ENCODE measurements at places on chromosomes 7 and 10.

DNA sequence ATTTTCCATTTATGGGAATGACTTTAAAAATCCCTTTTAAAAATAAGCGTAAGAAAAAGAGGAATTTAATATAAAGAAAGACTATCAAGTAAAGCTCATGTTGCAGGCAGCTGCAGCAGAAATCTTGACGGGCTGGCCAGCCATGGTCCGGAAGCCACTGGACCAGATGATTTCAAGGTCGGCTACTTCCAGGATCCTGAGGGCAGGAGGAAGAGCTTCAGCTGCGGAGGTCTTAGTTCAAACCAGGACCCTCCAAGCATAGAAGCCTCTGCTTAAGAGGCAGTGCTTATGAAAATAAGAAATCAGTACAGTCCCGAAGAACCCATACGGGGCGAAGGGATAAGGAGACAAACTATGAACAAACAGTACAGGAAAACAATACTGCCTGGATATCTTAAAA, 220.2 kb upstream of the CELF2 start:
- no peak for DNase-seq

DNA sequence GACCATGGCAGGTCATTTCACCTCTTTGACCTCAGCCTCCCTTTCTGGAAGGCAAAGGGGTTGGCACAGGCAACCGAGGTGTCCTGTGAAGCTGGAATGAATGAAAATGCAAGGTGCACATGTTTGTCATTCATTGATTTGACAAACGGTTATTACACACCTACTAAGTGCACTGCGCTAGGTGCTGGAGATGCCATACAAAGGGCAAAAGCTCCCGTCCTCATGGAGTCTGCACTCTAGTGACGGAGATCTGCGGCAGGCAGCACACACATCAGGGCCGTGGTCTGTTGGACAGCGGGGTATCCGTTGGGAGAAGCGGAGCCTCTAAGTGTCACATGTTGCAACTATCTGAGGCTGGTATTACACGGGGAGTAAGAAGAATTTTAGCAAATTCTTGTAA, 44.2 kb downstream of the PRF1 start:
- DNase-seq, result no peak

DNA sequence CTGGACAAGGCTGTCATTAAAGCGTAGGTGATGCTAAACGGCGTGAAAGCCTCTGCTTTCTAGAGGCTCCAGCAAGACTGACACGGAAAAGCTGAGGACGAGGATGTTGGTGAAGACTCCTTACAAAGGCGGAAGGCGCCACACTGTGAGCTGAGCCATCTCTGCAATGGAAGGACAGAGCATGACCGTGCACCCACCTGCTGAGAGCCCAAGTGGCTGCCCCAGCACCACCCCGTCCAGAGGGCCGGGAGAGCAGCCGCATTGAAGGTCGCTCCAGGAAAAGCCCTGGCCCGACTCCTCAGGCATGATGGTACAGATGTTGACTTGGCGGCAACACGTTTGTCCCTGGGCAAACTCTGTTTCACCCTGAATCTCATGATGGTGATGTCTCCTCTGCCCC, 492.7 kb downstream of the DNAJB6 start:
- DNase-seq, result no peak

- DNase-seq, result no peak
Measured at GRCh38 chr7:151786936-151787335, 90.0 kb downstream of the PRKAG2 start.

GRCh38 chr7:92797284-92797683, 39.1 kb downstream of the CDK6 start:
- no peak for DNase-seq

- no peak for DNase-seq
Measured at GRCh38 chr10:93280699-93281366, 201.3 kb downstream of the MYOF start.

- no peak for DNase-seq
Measured at GRCh38 chr7:48031111-48031510, 2.2 kb upstream of the SUN3 start.

- DNase-seq, result no peak
Measured at GRCh38 chr10:69492746-69493462, 41.6 kb downstream of the TSPAN15 start.

GRCh38 chr10:89973326-89973725, 271.9 kb downstream of the KIF20B start:
- no peak for DNase-seq

GRCh38 chr7:99374111-99375064, at the start of gene ARPC1B:
Gene ARPC1B, plus strand, starts transcription at chr7:99374730. Its CDS starts 10,985 bp downstream, at chr7:99385715.
- peak; percentile 71 for DNase-seq

DNA sequence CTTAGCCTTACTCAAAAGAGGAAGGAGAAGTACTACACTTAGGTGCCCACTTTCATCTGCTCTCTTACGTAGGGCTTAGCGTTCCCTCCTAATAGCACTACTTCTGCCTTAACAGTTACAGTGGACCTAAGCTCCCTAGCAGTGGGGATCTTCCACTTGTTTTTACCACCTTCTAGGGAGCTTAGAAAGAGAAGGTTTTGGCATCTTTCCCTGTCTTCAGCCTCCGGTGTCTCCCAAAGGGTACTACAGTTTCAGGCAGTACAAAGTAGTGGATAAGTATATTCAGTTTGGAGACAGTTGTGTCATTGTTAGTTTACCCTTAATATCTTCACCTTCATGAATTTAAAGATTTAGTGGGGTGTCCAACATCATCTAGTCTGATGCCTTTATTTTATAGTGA, 14.6 kb downstream of the CHRM2 start:
- DNase-seq, result no peak

GRCh38 chr7:79540592-79540991, 87.1 kb upstream of the MAGI2 start:
- DNase-seq, result no peak

- DNase-seq, result no peak
Measured at GRCh38 chr7:149767068-149767467, 6.3 kb downstream of the ZNF467 start.

- peak; percentile 84 for DNase-seq
Measured at GRCh38 chr7:142459551-142459963, 201.7 kb upstream of the PRSS58 start.

GRCh38 chr10:81866753-81867152, 8.2 kb upstream of the NRG3 start:
- DNase-seq, result no peak

GRCh38 chr10:132357286-132358058, 25.5 kb downstream of the LRRC27 start:
- DNase-seq, result peak; percentile 24

GRCh38 chr7:22633954-22634474, 93.0 kb upstream of the IL6 start:
- DNase-seq, result peak; percentile 14

- no peak for DNase-seq
Measured at GRCh38 chr7:144759653-144760052, 76.2 kb downstream of the TPK1 start.

DNA sequence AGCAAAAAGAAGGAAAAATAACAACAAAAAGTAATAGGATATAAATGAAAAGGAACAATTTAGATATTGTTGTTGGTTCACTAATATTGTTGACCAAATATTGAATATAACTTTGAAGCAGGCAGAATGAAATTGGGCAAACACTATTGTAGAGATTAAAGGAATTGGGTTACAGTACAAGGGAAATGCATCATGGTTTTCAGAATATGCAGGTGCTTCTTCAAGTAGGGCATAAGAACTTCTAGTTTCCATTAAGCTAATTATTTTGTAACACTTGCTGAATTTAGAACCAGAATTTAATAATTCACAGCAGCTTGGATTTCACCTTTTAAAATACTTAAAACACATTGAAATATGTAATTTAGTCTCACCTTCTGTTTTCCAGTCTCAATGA, 36.5 kb downstream of the RPA3 start:
- no peak for DNase-seq

GRCh38 chr7:152866125-152866524, 106.6 kb downstream of the ACTR3B start:
- DNase-seq, result peak; percentile 12

DNA sequence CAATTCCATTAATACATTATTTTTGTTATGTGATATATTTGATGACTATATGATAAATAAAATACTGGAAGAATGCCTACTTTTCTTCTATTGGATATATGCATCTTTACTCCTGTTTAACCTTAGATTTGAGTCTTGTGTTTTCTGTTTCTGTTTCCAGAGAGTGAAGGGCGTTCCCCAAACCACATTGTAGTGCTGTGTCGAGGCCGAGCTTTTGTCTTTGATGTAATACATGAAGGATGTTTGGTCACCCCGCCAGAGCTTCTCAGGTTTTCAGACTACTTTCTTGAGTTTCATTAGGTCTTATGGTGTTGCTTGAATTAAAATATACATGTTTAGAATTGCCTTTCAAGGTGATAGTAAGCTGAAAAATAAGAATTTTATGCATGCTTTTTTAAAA, 23.8 kb downstream of the CROT start:
- no peak for DNase-seq

DNA sequence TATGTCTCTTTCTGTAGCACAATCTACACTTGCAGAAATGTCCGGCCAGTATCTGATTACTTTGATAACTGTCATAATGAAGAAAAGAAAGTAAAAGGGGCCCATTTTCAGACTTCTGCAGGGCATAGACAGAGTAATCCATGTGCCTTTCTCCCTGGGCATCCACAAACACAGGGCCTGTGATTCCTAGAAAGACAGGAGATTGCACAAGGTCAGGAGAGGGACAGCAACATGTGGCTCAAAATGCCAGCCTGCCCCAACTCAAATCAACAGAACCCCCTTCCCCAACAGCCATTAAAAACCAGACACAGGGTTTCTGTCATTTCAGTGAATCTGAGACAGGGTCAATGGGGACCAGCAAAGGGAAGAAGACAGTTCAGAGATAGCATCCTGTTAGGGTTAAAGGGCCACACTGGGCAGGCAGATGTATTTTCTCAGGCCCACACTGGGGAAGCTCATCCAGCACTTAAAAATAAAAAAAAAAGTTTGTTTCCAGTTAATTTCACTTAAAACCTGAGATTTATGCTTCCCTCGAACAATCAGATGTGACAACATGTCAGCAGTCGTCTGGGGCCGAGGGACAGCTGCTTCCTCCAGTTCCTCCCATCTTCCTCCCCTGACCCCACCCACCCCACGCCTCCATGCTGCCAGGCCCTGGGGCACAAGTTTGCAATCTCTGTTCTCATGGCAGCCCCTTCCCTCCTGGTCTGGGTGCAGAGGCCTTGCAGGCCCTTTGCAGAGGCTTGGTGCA, 30.7 kb upstream of the ACSL5 start:
- no peak for DNase-seq

DNA sequence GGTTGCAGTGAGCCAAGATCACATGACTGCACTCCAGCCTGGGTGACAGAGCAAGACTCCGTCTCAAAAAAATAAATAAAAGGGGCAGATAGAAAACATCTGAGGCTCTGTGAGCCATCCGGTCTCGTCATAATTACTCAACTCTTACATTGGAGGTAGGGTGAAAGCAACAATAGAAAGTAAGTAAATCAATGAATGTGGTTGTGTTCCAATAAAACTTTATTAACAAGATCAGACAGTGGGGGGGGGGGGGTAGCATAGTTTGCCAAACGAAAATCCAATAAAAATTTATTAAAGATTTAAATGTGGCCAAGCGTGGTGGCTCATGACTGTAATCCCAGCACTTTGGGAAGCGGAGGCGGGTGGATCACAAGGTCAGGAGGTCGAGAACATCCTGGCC, 2.8 kb upstream of the ZFAND4 start:
- DNase-seq, result no peak

- DNase-seq, result peak; percentile 45
Measured at GRCh38 chr7:105389088-105389650, 448 bp upstream of the SRPK2 start.

GRCh38 chr7:158401295-158401694, 186.3 kb downstream of the PTPRN2 start:
- no peak for DNase-seq

DNA sequence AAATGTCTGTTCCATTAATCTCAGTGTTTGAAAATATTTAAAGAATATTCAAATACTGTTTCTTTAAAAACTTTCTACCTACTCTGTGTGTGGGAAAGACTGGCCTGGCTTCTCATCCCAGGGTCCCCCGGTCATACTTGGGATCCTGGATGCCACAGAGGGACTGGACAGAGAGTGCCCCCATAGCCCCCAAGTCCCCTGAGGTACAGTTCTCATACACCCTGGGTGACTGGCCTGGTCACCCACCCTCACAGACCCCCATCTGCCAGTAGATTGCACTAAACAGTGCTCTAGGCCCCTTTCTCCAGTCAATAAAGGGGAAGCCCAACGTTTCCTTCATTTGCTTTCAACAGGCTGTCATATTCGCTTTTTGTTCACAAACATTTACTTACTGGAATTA, 3.0 kb downstream of the TMEM273 start:
- no peak for DNase-seq

DNA sequence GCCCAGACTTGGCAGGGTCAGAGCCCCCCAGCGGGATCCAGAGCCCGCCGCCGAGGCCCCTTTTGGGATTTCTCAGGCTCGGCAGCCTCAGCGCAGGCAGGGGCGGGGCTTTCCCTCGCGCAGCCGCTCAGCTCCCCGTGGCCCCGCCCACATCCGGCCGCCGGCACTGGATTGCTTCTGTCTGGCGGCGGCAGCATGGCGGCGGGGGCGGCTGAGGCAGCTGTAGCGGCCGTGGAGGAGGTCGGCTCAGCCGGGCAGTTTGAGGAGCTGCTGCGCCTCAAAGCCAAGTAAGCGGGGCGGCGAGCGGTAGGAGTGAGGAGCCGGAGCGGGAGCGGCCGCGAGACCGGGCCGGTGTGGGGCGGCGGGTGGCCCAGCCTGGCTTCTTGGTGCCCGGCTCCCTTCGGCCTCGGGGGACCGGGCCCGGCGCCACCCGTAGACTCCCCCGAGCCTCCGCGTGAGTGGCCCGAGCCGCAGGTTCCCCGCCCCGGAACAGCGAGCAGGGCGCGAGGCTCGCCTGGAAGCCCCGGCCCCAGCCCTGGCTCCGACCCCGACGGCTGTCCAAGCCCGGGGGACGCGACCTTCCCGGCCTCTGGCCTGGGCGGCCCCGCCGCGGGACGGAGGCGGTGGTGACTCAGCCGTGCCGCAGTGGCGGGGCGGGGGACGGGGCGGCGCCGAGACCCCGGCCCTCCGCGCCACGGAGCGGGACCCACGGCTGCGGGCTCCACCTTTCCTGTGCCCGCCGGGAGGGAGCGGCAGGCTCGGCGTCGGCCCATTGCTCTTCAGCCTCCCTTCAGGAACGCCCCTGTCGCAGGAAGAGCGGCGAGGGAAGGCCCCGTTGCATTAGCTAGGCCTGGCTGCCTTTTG, at the start of gene GLRX3:
TSS of gene GLRX3 (plus strand) at position 166 of the 864 bp plus-strand sequence. CDS start at position 196, 30 bp downstream.
- peak; percentile 79 for DNase-seq

GRCh38 chr10:95334805-95335144, 44.0 kb upstream of the PDLIM1 start:
- DNase-seq, result no peak

GRCh38 chr10:128417826-128418225, 291.6 kb upstream of the MKI67 start:
- no peak for DNase-seq

DNA sequence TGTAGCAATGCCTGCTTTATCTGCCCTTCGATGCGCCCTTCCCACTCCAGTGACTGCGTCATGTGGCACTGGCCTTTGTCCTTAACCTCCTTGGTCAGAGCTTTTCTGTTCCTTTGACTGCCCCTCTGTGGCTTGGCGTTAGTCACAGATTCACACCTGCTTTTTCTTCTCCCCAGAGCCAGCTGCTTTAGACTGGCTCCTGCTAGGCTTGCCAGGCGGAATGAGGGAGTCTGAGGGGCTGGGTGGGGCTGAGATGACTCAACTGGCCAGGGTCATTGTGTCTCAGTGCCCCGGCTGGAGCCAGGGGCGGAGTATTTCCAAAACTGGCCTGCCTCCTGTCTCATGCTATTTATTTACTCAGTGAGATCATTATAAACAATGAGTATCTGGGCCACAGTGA, 194.1 kb downstream of the EMX2 start:
- DNase-seq, result no peak
